ENCODE measurements at places on chromosomes 4 and X.

DNA sequence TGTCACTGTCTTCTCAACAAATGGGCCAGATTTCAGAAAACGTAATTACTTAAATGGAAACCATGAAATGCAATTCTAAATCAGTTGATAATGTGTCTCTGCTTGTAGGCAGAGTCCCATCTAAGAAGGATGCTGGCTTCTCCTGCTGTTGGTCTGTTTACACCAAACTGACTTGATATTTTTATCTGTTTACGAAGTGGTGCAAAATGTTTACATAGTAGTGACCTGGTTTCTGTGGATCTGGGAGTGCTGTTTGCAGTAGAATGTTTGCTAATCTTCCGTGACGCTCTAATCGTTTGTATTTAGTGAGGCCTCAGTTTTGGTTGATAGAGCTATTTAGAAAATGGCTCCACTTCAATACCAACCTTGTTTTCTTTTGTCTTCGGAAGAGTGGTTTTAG is 213.5 kb downstream of the VEGFC start:
- no peak for DNase-seq

- no peak for DNase-seq
Observed at GRCh38 chr4:120286813-120287212, 220.2 kb upstream of the MAD2L1 start.

DNA sequence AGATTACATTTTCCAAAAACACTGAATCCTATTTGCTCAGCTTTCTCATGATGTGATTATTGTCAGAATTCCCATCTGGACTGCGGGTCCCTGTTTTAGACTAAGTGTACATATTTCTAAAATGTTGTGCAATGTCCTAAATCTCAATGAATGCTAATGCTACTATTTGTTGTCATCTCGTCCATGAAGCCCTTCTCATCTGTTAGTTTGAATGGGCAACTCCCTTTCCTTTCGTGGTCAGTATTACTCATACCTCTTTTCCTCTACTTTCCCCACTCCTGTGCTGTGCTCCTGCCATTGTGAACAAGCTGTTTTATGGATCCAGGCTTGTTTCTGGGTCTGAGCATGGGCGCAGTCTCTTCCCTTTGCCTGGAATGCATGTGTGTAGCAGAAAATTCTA is 91.0 kb downstream of the MID1 start:
- no peak for DNase-seq

- DNase-seq = peak; percentile 64
Observed at GRCh38 chr4:119682099-119682498, 53.5 kb upstream of the PDE5A start.

DNA sequence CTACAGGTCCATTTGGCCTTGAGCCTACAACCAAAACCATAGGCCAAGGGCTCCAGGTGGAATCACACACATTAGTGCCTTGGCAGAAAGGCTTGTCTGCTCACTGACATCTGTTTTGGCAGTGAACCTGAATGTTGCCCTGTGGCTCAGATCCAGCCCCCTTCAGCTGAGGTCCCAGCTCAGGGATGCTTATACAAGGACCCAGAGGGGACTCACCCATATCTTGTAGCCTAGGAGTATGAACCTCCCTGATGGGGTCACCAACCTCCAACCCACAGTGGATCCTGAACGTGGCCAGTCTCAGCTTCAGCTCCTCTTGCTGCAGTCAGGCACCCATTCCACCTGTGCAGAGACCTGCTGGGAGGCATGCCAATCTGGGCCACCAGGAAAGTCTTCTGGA is 50.8 kb upstream of the HMX1 start:
- no peak for DNase-seq

DNA sequence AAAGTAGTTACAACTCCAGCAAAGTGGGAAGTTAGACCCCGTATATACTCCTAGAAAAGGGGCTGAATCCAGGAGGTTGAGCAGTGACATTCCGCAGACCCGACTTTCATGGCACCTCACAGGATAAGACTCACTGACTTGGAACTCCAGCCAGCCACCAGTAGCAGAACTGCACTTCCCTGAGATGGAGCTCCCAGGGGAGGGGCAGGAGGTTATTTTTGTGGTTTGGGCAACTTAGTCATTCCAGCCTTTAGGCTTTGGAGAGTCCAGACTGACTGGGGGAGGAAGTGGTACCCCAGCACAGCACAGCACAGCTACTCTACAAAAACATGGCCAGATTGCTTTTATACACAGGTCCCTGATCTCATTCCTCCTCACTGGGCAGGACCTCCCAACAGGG is 319.1 kb downstream of the PCDH19 start:
- no peak for DNase-seq

- DNase-seq = no peak
Observed at GRCh38 chr4:76738086-76738931, 159.6 kb downstream of the SOWAHB start.

GRCh38 chr4:7843831-7844593 is 95.6 kb downstream of the AFAP1 start:
- peak; percentile 18 for DNase-seq

GRCh38 chr4:93879919-93880318 is 51.4 kb downstream of the ATOH1 start:
- DNase-seq = no peak

DNA sequence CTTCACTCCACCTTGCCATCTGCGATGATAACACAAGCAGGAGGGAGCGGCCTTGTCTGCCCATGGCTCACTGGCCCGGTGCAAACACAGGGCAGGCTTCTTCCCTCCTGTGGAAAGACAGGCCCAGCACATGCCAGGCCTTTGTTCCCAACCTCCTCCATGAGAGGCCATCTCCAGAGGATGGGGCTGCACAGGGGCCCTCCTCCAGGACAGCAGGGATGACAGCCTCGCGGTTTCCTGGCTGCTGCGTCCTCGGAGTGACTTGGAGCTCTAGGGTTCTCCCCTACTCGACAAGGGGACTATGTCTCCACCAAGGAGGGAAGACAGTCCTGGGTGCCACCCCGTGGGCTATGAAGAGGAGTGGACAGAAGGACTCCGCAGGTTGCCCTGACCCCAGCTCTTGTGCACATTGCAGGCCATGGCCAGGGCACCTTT is 21.8 kb downstream of the RNF212 start:
- no peak for DNase-seq

GRCh38 chr4:648579-649292 is 23.4 kb downstream of the PDE6B start:
- no peak for DNase-seq

- no peak for DNase-seq
Observed at GRCh38 chrX:9144701-9145241, 110.8 kb upstream of the FAM9B start.

GRCh38 chrX:56310581-56310980 is 78.4 kb downstream of the KLF8 start:
- no peak for DNase-seq

- no peak for DNase-seq
Observed at GRCh38 chr4:104486716-104487504, 7.8 kb downstream of the CXXC4 start.

- DNase-seq = no peak
Observed at GRCh38 chr4:15232366-15233263, 195.2 kb upstream of the C1QTNF7 start.

DNA sequence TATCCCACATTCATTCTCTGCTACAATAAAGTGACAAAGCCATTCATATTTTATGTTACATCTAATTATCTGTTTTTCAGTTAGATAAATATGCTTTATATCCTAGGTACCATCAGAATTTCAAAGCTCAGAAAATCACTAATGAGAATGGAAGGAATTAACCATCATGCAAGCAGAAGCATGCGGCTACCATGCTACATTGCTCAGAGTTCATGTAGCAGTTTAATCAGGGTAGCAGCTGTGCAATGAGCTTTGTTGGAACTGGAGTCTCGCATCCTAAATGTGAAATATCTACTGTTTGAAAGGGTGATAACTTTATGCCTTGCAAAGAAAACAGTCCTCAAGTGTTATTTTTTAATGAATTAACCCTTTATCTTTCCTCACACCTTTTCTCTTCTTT is 77.5 kb downstream of the SNCA start:
- DNase-seq = no peak

DNA sequence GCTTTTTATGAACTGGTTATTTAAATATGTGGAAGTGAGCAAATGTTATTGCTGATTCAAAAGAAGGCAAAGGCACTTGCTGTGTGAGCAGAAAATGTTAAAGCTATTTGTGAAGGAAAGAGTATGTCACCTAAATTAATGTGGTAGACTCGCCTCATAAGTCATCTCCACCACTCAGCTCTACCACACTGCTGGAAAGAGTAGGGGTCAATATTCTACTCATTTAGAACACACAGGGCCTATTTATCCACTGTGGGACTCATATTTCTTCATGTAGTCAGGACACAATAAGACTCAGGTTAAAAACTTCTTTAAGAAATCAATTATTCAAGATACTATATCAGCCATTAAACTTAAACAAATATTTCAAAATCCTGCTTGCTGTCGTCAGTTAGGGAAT is 106.5 kb downstream of the SLC7A11 start:
- DNase-seq = no peak

DNA sequence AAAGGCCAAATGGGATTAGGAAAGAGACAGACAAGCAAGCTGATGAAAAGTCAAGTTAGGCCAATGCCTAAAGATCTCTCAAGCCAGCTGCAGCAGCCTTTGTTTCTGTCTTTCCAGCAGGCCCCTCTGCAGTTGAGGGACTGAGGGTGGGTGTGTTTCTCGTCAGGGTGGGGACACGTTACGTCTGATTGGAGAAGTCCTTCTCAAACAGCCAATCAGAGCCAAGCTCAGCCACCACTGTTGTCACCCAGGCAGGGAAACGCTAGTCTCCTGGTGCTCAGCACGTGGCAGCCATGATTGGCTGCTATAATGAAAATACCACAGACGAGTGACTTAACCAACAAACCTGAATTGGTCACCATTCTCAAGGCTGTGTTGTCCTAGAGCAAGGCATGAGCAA is 177.1 kb upstream of the LCORL start:
- DNase-seq = no peak

DNA sequence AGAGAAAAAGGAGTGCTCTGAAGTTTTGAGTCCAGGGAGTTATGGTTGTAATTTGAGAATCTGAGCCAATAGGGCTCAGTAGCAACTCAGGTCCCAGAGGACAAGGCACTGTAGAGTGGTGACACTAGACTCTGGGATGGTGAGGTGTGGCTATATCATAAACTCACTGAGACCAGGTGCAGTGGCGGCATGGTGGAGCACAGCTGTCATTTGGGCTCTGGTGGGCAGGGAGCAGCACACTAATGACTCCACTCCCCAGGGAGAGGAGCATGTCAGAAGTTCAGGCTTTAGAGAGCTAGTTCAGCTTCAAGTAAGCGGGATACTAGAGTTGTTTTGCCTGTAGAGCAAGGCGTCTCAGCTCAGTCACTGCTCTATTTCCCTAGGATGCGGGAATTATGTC is 165.4 kb upstream of the USP38 start:
- DNase-seq = no peak

- peak; percentile 84 for DNase-seq
Observed at GRCh38 chr4:121696581-121697461, at the start of gene ANXA5. TSS of gene ANXA5 (minus strand) at chr4:121696980. CDS start at chr4:121696589, 391 bp downstream.

DNA sequence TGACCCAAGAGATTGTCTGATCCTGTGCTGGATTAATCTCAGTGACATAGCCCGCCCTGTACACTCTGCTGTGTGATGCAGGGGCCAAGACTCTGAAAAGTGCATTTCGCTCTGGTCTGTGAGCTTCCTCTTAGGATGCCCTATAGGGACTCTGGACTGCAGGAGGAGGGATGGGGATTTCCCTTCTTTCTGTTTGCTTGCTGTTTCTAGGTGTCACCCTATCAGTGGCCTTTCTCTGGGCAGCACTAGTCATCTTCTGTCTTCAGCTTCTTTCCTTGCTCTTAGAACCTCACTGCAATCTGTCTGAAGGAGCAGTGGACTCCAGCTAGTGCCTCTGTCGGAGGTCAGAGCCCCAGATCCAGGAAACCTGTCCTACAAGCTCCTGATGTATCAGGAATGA is 34.5 kb upstream of the SCRG1 start:
- DNase-seq = no peak

DNA sequence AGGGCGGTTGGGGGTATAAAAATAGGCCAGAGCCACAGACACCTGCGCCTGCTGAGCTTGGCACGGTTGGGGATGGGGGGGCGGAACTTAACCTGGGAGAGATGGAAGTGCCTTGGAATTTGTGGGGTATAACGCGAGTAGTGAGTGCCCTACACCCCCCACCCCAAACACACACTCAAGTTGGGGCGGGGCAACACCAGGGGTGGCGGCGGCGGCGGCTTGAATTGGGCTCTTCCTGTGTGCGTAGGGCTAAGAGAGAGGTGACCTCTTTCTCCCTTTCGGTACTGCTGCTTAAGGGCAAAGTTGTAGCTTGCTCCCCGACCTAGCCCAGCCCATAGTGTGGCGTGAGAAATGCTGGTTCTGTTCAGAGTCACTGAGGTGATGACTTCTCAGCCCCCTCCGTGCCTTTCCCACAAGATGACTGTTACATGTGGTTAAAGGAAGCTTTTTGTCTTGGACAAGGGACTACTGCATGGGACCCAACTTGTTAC is 839 bp downstream of the STK26 start:
- no peak for DNase-seq

- DNase-seq = no peak
Observed at GRCh38 chr4:31160146-31160545, 440.0 kb downstream of the PCDH7 start.

- peak; percentile 84 for DNase-seq
Observed at GRCh38 chr4:146945556-146946374, at the start of gene TTC29. TSS of gene TTC29 (minus strand) at chr4:146945864. CDS start at chr4:146939895, 5,969 bp downstream.

DNA sequence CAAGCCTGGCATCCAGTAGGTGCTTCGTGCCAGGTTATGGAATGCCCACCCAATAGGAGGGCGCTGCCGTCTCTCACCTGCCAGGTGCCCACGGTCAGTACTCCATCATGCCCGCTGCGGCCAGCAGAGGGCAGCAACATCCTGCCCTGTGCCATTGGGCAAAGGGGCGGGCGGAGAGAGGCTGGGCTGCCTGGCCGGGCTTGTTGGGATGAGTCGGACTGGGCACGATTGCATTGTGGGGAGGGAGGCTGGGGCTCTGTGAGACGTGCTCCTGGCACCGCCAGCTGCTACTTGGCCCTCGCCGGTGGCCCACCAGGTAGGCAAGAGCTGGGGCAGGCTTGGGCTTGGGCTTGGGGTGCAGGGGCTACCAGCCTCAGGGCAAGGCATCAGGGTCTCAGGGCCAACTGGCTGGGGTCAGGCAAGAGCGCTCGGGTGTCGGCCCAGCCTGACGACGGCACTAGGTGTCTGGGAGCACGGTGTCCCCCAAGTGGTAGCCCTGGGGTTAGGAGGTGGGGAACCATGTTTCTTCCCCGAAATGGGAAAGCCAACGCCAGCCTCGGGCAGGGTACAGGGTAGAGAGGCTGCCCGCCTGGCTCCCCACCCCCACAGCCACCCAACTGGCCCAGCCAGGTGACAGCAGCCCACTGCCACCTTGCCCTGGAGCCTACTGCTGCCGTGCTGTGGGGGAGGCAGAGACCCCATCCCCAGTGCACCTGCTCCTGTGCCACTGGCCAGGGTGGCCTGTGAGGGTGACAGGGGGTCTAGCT is at the start of gene PLXNB3:
TSS of gene PLXNB3 (plus strand) at position 261 of the 767 bp plus-strand sequence. CDS start 1,287 bp downstream, outside the sequence.
- peak; percentile 83 for DNase-seq

- peak; percentile 40 for DNase-seq
Observed at GRCh38 chrX:115679460-115679859, 118.5 kb downstream of the PLS3 start.

DNA sequence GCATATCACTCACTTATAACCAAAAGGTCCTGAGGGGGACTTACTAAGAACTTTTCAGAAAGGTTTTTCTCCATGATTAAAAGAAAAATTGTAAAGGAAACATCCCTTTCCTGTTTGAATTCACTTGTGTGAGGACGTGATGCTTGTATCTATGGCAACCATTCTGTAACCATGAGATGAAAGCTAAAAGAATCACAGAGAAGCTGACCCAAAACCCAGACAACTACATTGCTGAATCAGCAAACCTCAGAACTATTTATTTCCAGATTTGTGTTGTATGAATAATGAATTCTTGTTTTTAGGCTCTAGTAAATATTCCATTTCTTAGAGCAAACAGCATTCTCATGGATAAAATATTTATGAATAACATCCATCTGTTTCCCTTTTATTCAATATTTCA is 91.2 kb downstream of the RCHY1 start:
- DNase-seq = no peak
